ENCODE measurements at places on chromosomes 13 and 19.

DNA sequence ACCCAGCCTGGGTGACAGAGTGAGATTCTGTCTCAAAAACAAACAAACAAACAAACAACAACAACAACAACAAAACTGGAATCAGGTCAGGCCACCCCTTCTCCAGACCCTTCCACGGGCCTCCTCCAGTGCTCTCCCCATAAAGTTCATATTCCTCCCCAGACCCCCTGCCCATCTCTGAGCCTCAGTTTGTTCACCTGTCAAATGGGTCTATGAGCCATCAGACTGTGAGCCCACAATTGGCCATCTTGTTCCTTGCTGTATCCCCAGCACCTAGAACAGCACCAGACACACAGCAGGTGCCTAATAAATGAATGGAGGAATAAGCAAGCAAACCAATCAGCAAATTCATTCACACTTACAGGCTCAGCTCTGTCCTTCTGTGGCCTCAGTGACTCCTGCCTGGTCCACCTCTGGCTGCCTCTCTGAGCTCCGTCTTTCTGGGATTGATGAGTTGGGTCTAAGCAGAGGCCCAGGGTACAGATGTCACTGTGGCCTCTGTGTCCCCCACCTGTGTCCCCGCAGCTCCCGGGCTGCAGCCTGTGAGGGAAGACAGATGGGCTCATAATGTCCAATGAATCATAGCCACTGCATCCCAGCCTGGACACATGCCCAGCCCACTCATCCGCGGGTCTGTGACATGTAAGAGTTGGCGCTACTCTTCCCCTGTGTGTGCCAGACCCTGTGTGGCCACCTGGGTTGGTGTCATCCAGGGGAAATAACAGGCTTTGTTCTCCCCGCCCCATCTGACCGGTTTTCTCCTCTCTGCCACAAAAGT, 19.6 kb upstream of the PTPRS start:
- DNase-seq = no peak

- DNase-seq = no peak
Observed at GRCh38 chr19:1122972-1123363, 19.2 kb downstream of the GPX4 start.

DNA sequence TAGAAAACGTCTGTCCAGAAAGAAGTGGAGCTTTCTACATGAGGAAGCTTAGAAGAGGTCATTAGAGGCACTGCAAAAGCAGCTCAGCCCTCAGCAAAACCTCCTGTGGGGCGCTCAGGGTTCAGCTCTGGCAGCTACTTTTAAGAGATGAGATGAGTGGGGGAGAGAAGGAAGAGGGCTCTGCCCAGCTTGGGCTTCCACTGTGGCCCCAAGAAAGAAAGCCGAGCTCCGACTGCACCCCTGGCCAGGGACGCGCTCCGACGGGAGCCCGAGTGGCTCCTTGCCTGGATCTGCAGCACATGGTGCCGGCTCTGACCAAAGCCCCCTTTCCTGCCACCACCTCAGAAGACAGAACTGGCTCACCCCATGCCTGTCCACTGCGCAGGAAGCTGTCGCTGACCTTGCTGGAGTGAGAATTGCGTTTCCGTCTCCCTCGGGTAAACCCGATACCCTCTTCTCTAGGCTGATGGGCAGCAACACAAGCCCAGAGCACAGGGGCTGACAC, 36.4 kb downstream of the NAXD start:
- no peak for DNase-seq

DNA sequence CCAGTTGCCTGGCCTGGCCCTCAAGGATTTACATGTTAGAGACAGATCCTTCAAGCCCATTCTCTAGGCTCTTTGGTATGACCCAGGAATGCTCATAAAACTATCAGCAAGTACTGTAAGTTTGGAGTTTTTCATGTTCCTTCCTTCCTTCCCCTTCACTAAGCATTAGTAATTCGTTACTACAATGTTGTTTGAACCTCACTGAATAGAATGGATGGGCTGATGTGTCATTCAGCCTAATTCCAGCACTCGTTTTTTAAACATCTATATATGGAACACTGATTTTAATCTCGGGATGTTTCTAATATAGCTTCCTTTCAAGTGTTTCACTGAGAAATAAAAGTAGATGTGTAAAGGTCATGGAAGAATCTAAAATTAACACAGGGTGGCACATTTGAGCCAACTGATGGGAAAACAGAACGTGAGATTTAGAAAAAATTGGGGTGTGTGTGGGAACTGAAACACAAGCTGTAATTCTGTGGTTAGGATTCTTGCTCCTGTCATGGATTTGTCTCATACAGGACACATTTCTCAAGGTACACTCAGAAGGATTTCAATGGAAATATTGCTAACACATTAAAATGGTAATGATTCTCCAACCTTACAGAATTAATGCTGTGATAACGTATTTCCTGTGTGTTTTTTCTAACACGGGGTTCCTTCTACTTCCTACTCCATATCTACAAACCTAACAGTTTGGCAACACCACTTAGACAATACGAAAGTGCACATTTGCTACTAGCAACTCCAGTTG, 93.4 kb downstream of the FLT1 start:
- DNase-seq = no peak

- no peak for DNase-seq
Observed at GRCh38 chr13:89568276-89568675, 1779.2 kb upstream of the MIR17HG start.

GRCh38 chr13:21060338-21061028, 903 bp downstream of the LATS2 start:
- DNase-seq = no peak

DNA sequence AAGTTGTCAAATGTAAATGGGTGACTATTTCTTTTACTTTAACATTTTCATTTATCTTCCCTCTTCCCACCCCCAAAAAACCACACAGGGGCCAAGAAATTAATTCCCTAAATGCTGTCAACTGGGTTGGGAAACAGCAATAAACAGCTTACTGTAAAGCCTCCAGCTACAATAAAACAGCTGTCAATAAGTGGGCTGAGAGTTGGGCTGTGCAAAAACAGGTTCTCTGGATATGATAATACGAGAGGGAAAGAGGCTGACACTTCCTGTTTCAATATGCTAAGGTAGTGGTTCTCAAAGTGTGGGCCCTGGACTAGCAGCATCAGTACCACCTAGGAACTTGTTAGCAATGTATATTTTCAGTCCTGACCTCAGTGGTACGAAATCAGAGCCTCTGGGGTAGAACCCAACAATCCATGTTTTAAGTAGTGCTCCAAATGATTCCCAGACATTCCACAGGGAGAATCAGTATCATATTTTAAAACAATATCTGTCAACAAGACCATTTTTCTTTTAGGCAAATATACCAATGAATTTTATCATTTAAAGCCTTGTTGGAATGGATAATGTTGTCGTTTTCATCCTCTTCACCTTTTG, 8.4 kb downstream of the PCDH9 start:
- no peak for DNase-seq

DNA sequence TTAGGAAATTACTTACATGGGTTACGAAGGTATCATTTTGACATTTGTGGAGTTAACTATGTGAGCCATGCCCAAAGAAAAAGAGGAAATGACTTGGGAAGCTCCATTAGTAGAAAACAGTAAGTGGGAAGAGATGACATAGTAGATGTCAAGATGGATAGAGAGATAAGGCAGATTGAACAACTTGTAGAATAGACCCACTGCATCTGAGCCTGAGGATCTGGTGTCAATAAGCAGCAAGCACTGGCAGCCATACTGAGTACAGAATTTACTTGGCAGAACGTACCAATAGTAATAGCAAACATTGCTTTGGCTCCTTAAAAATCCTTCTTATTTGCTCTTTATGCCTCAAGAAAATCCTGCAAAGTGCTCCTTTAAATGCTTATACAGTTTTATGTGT, 203.8 kb downstream of the GPC6 start:
- DNase-seq = no peak

GRCh38 chr19:48784527-48784926, 26.3 kb downstream of the BCAT2 start:
- no peak for DNase-seq

- no peak for DNase-seq
Observed at GRCh38 chr13:20390526-20391175, 135.0 kb downstream of the CRYL1 start.

DNA sequence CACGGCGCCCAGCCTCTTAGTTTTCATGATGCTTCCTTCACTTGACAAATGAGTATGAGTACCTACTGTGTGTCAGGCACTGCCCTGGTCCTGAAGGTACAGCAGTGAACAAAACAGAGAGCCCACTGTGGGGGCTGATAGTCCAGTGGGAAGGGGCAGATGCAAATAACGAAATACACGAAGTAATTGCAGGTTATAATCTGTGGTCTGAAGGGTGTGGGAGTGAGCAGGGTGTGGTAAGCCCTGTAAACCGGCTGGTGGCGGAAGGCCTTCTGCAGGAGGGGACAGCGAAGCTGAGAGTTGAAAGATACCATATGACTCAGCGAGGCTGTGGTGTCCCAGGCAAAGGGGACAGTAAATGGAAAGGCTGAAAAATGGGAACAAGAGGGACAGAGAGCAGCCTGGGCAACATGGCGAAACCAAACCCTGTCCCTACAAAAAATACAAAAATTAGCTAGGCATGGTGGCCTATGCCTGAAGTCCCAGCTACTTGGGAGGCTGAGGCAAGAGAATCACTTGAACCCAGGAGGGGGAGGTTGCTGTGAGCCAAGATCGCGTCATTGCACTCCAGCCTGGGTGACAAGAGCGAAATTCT, 60.5 kb downstream of the MAP4K1 start:
- DNase-seq = no peak

DNA sequence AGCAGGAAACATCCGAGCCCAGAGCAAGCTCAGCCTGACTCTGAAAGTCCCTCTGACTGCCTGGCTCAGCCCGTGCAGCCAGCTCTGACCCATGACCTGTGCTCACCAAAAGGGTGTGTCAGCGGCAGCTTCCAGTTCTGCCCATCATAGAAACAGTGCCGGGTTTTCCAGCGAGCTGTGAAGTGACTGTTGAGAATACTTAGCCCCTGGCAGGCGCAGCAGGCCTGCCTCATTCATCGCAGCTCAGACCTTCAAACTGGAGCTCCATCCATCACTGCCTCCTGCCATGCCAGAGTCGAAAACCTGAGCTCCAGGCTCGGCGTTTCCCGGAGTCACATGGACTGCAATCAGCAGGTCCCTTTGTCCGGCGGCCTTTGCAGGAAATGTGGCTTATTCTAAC, 16.3 kb upstream of the GSX1 start:
- DNase-seq = no peak

- no peak for DNase-seq
Observed at GRCh38 chr13:97108530-97108900, 113.6 kb upstream of the MBNL2 start.

DNA sequence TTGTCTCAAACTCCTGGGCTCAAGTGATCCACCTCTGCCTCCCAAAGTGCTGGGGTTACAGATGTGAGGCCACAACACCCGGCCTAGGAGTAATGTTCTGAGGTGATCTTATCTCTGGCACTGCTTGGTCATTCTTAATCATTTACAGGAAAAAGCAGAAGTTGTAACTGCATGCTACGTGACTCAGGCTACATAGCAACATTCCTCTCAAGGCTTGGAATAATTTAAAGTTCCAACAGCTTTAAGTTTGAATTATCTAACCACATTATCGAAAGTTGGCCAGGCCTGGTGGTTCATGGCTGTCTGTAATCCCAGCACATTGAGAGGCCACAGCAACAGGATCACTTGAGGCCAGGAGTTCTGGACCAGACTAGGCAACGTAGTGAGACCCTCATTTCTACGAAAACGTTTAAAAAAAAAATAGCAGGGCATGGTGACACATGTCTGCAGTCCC, 3.9 kb upstream of the B9D2 start:
- DNase-seq = no peak

GRCh38 chr19:23439623-23440022, 44.4 kb upstream of the ZNF91 start:
- no peak for DNase-seq

GRCh38 chr13:114230575-114230974, 4.1 kb upstream of the CDC16 start:
- DNase-seq = no peak

GRCh38 chr13:99374994-99375737, 68.0 kb upstream of the GPR183 start:
- DNase-seq = no peak

DNA sequence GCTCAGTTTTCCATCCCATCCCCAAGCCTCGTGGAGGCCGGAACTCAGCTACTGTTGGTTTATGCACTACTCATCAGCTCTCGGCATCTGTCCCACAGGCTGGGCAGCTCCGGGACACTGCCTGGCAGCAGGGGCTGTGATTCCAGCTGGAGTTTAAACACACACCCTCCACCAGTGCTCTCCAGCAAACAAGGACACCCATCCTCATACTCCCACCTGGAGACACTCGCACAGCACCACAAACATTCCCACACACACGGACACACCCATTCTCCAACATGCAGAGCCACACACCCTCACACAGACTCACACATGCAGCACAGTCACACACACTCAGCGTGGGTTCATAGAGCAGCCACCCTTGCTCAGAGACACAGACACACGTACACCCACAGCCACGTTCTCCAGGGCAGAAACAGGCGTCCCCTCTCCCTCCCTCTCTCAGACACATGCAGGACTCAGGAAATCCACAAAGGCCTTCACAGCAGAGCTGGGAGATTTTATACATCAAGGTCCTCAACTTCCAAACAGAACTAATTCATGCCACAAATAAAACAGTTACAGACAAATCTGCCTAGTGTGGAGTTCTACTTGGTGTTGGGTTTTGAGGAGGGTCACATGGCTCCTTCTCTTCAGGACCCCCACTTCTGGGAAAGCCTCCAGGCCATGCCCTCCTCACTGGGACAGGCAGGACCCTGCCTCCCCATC, 785.4 kb downstream of the UQCRFS1 start:
- DNase-seq = no peak

GRCh38 chr19:48137411-48137810, 26.8 kb upstream of the PLA2G4C start:
- DNase-seq = no peak

- peak; percentile 65 for DNase-seq
Observed at GRCh38 chr19:14370169-14370939, 10.9 kb upstream of the ADGRE5 start.

DNA sequence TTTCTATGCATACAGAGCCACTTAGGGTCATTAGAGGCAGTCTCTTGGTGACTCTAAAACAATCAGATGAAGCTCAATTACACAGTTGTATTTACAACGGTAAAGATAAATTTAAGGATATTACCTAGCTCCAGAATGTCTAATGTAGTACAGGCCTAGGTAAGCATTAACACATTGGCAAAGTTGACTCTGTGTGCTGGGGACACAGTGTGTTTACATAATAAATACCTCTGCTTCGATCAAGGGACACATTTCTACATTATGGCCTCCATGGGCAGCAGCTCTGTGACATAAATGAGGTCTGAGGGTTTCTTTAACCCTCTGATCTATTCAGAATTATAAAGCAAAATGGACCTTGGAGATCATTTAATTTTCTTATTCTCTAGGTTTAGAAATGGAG, 74.7 kb downstream of the SERP2 start:
- no peak for DNase-seq

Data from T-helper 1 cell (primary cell).